ENCODE measurements at places on chromosomes 2 and 18.

DNA sequence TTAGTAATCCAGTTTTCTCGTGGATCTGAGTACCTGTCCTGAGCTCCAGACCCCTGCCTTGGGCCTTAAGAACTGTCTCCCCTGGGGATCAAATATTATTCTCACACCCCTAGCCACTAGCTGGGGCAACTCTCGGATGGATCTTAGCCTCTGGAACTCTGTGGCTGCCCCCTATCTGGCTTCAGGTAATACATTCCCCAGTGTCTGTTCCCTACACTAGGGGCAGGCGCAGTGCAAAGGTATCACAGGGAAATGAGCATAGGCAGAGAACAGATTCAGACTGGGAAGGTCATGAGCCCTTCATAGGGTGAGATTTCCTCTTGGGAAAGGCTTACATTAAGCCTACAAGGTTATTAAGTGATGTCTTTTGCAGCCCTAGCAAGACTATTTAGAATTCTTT is 11.2 kb upstream of the SIX2 start:
- DNase-seq = no peak

DNA sequence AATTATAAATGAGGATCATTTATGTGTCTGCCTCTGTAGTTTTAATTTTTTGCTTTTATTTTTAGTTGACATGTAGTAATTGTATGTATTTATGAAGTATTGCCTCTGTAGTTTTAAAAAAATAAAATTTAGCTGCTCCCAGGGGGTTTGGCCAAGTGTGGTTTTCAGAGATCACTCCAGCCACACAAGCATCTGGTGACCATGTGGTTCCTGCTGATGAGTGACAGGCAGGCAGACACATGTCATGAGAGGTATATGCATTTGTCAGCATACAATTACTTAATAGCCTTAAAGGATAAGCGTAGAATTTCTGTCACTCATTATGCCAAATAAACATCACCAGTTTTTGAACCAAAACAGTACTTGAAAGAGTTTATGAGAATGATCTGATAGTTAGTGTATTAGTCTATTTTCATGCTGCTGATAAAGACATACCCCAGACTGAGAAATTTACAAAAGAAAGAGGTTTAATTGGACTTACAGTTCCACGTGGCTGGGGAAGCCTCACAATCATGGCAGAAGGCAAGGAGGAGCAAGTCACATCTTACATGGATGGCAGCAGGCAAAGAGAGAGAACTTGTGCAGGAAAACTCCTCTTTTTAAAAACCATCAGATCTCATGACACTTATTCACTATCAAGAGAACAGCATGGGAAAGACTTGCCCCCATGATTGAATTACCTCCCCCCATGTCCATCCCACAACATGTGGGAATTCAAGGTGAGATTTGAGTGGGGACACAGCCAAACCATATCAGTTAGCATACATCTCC is 29.6 kb downstream of the MREG start:
- no peak for DNase-seq

- no peak for DNase-seq
Observed at GRCh38 chr2:172783165-172783898, 47.7 kb downstream of the RAPGEF4 start.

GRCh38 chr2:108968619-108969018 is 20.4 kb downstream of the EDAR start:
- DNase-seq = peak; percentile 35

GRCh38 chr2:200095436-200095835 is 140.1 kb downstream of the MAIP1 start:
- DNase-seq = no peak

GRCh38 chr2:223896833-223897311 is 48.3 kb downstream of the WDFY1 start:
- DNase-seq = peak; percentile 45

GRCh38 chr2:23589220-23589647 is 204.3 kb downstream of the KLHL29 start:
- no peak for DNase-seq

DNA sequence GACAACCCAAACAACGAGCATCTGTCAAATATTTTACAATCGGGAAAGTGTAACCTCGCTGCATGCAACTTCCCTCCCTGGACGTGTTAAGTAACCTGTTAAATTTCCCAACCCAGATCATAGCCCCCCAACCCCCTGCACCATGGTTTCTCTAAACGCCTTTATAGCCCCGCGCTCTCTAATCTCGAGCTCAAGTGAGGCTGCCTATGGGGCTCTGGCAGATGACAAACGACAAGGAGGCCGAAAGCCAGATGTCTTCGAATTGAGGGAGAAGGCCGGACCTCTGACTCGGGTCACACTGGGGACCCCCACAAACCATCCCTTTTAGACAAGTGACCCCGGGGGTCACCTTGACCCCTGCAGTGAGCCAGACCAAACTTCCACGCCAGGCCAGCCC is 526 bp downstream of the COX7A2L start:
- peak; percentile 16 for DNase-seq

DNA sequence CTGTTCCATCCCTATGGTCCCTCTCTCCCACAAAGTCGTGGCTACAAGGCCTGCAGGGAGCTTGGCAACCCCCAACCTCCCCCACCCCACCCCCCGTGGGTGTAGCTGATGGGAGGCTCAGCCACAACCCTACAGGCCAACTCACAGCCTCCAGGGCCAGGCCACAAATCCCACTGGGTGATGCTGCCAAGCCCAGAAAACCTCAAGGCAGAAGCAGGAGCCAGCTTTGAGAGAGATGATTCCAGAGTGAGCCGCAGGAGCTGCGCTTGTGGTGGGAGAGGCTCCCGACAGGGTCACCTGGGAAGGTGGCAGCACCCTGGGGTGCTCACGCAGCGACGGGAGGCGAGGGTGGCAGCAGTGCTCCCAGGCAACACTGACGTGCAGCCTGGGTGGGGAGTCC is 44.8 kb downstream of the ADCY3 start:
- no peak for DNase-seq

GRCh38 chr2:231514951-231515297 is 15.3 kb downstream of the NMUR1 start:
- DNase-seq = no peak

GRCh38 chr18:63956755-63957154 is 7.7 kb downstream of the HMSD start:
- no peak for DNase-seq

DNA sequence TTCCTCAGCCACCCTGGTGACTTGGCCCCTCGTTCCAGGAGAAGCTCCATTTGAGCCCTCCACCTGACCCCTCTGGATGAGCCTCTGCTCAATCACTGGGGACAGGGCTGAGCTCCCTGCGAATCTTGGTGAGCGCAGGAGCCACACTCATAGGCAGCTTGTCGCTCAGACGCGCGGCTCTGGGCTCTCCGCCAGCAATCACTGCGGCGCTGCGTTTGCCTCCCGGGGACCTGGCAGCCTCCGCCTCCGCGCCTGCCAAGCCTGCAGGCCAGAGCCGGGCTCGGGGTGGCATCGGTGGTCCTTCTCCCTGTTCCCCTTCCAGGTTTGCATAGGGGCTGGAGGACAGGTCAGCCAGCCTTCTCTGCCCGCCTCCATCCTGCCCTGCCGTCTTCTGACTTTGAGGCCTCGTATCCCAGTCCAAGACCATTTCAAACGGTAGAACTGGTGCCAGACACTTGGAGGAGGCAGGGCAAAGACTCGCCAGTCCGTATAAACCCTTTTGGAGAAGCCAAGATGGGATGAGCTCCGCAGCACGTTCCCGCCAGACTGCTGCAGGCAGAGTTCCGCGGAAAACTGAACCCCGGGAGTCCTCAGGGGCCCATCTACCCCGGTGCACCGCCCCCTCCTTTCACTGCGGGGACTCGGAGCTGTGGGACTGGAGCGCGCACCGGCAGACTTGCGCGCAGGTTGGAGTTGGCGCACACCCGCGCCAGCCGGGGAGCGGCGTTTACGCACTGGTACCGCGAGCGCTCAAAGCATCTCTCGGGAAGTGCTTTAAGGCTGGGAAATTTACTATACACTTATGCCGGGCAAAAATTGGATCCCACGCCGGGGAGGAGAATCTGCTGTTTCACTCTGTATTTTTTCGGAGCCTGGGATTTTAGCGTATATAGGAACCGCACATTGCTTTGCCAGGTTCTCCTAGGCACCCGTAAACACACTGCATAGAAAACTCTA is 1.1 kb upstream of the TACR1 start:
- peak; percentile 16 for DNase-seq

GRCh38 chr2:237156031-237156856 is 70.6 kb downstream of the COPS8 start:
- peak; percentile 78 for DNase-seq

GRCh38 chr2:170301626-170302025 is 123.7 kb downstream of the MYO3B start:
- DNase-seq = no peak

DNA sequence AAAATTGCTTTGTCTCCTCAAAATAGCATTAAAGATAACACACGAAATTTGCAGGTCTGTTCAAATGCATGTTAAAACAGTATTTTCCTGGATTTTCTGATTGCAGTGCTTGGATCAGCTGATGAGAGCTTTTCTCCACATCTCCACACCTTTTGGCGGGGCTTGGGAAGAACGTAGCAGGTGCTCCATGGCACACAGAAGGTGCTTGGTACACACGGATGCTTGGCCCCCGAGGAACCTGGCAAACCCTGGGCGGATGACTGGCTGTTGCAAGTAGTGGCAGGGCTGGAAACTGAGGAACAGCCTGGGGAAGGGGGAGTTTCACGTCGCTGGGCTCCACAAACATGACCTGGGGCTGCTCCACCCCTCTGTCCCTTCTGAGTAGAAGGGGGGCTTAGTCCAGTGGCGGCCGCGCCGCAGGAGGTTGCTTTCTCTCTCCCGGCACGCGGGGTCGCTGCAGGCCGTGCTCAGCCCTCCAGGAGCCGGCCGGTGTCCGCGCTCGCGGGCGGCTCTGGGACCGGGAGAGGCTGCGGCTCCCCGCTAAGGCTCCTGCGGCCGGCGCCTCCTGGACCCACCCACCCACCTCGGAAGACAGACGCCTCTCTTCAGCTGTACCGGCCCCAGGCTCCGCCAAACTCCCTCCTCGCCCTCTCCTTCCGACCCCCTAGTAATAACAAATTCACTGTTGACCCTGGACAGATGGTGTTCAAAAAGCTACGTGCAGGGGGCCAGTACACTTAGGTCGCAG is 69.3 kb downstream of the MARCO start:
- peak; percentile 30 for DNase-seq

DNA sequence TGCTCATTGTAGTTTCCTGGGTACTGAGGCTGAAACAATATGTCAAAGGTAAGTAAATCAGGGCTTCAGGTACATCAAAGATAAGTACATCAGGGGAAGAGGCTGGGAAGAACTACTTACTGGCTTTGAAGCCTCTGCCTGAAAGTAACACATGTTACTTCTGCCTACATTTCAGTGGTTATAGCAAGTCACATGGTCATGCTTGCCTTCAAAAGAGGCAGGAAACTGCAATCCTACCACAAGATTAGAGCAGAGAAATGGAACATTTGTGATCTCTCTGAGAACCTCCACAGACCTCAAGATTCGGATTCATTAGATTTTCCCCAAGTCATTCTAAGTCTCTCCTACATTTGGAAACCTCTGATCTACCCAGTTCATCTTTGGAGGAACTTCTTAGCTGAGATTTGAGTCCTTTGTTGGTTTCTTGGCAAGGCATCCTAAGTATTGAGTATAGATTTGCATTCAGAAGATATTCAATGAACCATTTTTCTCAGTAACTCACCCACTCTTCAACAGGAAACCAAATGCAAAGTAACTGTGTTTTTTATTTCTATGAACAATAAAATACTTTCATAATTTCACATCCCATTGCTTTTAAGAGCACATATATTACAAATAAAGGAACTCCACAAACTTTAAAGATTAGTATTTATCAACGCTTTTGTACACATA is 48.5 kb upstream of the CCDC195 start:
- DNase-seq = no peak

DNA sequence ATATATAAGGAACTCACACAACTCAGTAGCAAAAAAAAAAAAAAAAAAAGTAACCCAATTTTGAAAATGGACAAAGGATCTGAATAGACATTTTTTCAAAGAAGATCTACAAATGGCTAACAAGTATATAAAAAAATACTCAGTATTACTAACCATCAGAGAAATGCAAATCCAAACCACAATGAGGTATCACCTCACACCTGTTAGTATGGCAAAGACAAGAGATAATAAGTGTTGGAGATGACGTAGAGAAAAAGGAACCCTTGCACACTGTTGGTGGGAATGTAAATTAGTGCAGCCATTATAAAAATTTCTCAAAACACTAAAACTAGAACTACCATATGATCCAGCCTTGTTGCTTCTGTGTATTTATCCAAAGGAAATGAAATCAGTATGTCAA is 5.8 kb upstream of the CNDP1 start:
- no peak for DNase-seq

GRCh38 chr2:148096012-148096411 is 75.1 kb downstream of the MBD5 start:
- DNase-seq = no peak

GRCh38 chr2:151085181-151085611 is 176.5 kb downstream of the RBM43 start:
- DNase-seq = no peak

- no peak for DNase-seq
Observed at GRCh38 chr2:130186391-130186790, 4.3 kb downstream of the MZT2B start.

DNA sequence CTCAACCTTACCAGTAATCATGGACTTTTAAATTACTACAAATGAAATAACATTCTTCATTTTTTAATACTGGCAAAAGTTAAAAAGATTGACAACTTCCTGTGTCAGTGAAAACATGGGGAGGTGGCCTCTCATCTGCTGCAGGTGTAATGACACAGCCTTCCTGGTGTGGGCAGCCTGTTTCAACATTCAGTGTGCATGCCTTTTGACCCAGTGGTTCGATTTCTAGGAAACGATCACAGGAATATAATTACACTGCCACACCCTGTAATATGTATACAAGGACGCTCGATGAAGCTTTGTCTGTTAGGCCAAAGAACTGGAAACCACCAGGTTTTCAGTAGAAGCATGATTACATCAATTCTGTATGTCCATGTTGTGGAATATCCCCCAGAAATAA is 68.7 kb downstream of the MTHFD2 start:
- peak; percentile 83 for DNase-seq

GRCh38 chr2:71850306-71850801 is 297.3 kb downstream of the CYP26B1 start:
- DNase-seq = no peak

- no peak for DNase-seq
Observed at GRCh38 chr2:137232076-137232475, 466.7 kb downstream of the THSD7B start.

GRCh38 chr2:191177751-191178736 is 27.2 kb upstream of the STAT4 start:
- DNase-seq = no peak

GRCh38 chr18:56189615-56190014 is 448.8 kb downstream of the TXNL1 start:
- no peak for DNase-seq

DNA sequence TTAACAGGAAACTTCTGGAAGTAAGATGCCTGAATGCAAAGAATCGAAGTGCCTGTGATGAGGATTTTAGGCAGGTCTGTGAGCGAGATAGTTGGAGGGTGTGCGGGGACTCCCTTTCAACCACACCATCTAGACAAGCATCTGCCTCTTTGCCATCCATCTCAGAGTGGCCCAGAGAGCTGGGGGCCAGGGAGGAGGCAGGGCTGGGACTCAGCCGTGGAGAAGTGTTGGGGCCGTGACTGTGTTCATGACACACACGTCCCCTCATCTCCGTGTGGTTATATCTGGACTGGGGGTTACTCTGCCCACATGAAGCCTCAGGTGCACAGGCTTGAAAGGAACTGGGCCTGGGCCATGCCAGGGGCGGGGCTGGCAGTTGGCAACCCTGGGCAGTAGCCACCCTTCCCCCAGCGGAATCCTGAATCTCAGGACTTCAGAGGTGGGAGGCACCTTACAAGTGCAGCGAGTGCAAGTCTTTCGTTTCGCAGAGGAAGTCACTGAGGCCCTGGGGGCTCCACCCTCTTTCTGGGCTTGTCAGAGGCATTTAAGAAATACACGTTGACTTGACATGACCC is 112.5 kb downstream of the SLC4A3 start:
- DNase-seq = no peak

GRCh38 chr2:238878051-238878735 is 30.3 kb downstream of the TWIST2 start:
- no peak for DNase-seq
